Stimulated activated CD8-positive, alpha-beta memory T cell treated with anti-CD3 and anti-CD28 coated beads, Interleukin-12 subunit alpha, Interleukin-12 subunit beta, amount 100 ng/mL, for 1 hour (primary cell): ENCODE measurements at places on chromosomes 11 and 22.

GRCh38 chr11:123258877-123259276 lies 63.8 kb upstream of the CLMP start:
- DNase-seq, result no peak

DNA sequence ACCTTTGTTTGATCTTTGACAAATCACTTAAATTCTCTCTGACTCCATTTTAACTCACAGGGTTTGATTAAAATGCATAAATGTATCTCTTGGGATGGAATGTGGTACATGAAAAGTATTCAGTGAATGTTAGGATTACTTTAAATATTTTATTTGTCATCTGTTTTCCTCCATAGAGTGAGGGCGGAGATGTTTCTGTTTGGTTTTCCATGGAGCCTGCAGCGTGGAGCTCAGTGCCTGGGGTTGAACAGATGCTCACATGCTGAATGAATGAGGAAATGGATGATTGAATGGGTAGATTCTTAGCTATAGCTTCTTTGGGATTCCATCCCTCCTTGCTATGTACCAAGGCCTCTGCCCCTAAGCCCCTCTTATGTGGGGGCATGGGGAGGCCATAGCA lies 10.0 kb downstream of the TSPAN18 start:
- no peak for DNase-seq

DNA sequence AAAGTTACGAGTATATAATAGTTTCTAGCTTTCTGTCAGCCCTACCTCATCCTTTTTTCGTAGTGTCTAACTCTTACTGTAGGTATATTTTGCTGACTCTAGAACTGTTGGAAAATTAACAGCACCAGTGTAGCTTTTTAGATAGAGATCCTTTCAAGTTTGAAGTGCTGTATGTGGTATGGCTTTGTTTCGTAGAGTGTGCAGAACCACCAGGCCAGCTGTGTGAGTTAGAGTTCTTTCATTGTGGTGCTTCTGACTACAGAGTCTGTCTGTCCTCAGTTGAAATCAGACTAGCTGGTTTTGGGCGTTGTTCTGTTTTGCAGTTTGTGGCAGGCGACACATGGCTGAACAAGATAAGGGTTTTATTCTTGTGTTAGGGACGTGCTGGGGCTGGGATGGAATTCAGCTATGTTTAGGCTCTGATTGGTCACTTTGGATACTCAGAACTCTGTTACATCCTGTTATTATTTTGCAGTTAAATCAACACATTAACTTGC lies 3.2 kb downstream of the ARHGEF12 start:
- DNase-seq, result no peak

- no peak for DNase-seq
These were observed 49.3 kb upstream of the MPPED2 start for GRCh38 chr11:30635401-30635989.

- no peak for DNase-seq
These were observed 33.6 kb upstream of the GNB1L start for GRCh38 chr22:19888131-19888746.

DNA sequence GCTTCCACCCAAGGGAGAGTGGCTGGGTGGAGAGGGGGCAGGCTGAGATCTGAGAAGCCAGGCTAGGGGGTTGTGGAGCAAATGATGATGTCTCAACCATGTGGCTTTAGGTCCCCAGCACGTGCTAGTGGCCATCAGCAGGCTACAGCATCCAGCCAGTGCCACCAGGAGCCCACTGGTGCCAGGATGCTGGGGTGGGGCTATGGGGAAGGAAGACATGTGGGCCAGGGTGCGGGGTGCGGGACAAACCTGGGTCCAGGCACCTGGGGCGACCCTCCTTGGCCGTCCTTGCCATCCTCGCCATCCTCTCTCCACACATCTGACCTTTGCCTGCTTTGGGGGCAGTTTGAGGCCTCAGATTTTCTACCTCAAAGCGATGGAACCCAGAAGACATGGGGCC lies 104.3 kb downstream of the KCNQ1 start:
- no peak for DNase-seq

GRCh38 chr11:76623171-76623883 lies 47.2 kb downstream of the LRRC32 start:
- DNase-seq, result no peak

- DNase-seq, result no peak
These were observed 517.8 kb downstream of the MIAT start for GRCh38 chr22:27175021-27175838.

DNA sequence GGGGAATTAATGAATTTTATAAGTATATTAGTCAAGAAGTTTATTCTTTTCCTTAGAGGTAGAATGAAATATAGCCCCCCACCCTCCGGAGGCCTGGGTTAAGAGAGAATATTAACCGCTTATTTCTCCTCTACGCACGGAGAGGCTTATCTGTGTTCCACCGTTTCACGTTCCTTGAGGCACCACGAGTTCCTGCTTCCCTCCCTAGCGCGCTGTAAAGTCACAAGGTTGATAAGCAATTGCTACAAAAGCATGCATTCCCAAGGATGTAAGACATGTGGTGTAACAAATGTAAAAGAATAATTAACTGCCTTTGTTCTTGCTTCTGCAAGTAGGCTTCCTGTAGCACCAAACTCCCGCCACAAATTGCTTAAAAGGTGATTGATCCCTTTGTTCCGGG lies 1.5 kb upstream of the ANKRD42 start:
- DNase-seq, result no peak

DNA sequence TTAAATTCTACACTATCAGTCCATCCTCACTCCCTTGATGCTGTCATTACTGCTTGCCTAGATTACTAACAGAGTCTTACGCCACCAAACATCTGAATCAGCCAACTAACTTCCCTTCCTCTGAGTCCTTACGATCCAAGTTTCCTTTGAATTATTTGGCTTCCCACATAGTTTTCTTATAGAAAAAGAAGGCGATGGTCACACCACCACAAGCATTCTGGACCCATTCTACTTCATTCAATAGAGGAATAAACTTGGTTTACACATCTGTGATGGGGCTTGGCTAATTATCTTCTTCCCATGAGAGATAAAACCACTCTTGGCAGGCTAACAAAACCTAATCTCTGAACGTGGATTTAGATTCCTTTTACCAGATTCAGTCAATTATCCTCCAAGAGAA lies 35.0 kb downstream of the INTS4 start:
- no peak for DNase-seq

DNA sequence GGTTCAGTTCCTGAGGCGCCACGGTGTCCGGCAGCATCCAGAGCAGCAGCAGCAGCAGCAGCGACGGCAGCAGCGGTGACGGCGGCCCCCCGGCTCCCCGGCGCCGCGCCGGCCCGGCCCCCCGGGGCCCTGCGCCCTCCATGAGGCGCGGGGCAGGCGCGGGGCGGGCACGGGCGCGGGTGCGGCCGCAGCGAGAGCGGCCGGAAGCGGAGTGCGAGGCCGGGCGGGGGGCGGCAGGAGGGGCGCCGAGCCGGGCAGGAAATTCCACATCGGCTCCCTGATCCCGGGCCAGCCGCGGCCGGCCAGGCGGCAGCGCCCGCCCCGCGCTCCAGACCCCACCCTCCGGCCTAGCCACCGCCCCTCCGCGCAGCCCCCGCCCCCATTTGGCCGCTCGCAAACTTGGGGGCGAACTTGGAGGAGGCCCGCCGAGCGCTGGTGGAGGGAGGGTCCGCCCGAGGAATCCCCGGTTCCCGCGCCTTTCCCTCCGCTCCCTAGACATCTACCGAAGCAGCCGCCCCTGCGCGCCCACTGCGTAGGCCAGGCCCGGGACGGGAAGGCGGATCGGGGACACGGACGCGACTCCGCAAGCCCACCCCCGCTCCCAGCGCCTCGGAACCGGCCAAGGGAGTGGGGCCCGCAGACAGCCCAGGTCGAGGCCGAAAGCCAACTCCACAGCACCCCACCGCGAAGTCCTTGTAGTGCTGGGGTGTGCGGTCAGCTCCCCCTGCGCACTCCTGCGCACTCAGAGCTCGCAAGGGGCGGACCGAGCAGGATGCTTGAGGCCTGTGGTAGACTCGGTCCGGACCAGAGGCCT lies at the start of gene SCARF2:
TSS of gene SCARF2 (minus strand) at position 213 of the 814 bp plus-strand sequence. CDS start at position 142, 71 bp downstream.
- no peak for DNase-seq

- no peak for DNase-seq
These were observed 7.5 kb upstream of the WEE1 start for GRCh38 chr11:9565822-9566560.

DNA sequence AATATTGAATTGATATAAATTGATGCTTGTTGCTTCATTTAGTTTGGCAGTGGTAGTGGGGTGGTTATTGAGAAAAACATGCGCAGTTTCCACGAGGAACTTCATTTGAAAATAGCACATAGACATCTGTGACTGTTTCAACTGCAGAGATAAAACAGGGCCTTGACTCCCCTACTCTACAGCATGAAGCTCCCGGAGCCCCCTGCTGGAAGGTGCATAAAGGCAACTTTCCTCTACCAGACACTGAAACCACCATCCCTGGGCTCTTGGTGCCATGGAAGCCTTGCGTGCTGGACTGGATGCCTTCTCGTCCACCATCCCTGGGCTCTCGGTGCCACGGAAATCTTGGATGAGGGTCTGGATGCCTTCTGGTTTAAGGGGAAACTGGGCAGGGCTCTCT lies 195.9 kb downstream of the CSNK2A3 start:
- peak; percentile 32 for DNase-seq

DNA sequence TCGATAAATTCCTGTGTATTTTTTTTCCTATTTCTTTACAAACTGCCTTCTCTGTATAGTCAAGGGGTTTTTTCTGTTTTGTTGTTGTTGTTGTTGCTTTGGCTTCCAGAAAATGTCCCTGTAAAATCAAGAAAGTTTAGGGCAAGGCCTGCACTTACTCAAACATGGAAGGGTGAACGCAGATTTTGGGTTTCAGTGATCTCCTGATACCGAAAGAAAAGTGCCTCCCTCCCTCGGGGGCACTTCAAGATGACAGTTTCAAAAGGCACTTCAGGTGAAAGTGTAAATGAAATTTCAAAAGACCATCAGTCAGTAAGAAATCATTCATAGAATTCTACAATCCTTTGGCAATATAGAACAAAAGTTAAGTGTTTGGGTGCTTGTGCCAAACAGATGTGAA lies 43.4 kb upstream of the TMPRSS4 start:
- DNase-seq, result no peak

- DNase-seq, result no peak
These were observed 89.4 kb downstream of the CD44 start for GRCh38 chr11:35228328-35228725.

DNA sequence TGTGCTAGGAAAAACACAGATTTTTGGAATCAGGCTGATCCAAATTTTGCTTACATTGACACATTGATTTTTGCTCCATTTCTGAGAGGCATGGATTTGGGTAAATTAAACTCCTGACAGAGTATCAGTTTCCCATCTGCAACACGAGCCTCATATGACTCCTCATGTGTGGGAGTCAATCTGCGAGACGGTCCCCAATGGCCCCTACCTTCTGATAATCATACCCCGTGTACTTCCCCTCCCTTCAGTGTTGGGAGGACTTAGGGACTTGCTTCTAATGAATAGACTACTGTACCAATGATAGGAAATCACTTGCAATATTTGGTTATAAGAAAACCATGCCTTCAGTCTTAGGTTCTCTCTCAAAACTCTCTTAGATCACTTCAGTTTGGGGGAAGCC lies 302.7 kb downstream of the ETS1 start:
- DNase-seq, result no peak

DNA sequence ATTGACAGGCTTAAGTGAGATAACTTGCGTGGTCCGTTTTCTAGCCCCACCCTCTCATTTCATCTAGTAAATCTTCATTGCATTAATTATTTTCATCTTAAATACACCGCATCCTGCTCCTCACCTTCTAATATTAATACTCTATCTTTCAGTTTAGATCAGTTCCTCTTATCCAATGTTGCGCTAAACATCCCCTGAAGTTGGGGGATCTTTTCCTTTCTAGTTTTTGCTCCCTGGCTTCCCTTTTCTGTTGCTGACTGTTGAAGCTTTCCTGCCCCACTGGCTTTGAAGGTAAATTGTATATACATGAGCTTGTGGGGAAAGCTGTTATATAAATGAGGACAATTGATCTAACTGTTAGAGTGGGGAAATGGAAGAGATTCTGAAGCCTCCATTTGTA lies 7.2 kb downstream of the CAT start:
- DNase-seq, result no peak

DNA sequence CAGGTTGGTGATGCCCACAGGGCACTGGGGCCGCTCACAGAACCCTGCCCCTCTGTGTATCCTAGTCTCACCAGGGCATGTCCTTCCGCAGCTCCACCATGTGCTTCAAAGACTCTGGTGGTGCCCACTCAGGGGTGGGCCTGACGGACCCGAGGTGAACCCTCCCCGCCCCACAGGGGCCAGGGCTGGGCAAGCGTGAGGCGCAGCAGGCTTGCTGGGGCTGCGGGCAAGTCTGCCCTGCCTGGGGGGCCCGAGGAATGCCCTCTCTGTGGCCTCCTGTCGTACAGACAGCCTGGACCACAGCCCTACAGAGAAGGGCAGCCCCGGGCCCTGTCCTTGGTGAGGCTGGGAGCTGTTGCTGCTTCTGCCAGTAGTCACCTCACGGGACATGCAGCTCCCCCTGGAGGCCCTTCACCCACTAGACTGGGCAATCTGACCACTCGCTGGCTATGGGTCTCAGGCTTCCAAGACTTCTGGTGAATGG lies 40.2 kb downstream of the TBX1 start:
- DNase-seq, result no peak

- DNase-seq, result no peak
These were observed 28.4 kb downstream of the FADS3 start for GRCh38 chr11:61862714-61863547.

GRCh38 chr11:114257621-114258558 lies 38.3 kb upstream of the NNMT start:
- no peak for DNase-seq

GRCh38 chr11:6307876-6308275 lies 12.4 kb downstream of the CAVIN3 start:
- no peak for DNase-seq

DNA sequence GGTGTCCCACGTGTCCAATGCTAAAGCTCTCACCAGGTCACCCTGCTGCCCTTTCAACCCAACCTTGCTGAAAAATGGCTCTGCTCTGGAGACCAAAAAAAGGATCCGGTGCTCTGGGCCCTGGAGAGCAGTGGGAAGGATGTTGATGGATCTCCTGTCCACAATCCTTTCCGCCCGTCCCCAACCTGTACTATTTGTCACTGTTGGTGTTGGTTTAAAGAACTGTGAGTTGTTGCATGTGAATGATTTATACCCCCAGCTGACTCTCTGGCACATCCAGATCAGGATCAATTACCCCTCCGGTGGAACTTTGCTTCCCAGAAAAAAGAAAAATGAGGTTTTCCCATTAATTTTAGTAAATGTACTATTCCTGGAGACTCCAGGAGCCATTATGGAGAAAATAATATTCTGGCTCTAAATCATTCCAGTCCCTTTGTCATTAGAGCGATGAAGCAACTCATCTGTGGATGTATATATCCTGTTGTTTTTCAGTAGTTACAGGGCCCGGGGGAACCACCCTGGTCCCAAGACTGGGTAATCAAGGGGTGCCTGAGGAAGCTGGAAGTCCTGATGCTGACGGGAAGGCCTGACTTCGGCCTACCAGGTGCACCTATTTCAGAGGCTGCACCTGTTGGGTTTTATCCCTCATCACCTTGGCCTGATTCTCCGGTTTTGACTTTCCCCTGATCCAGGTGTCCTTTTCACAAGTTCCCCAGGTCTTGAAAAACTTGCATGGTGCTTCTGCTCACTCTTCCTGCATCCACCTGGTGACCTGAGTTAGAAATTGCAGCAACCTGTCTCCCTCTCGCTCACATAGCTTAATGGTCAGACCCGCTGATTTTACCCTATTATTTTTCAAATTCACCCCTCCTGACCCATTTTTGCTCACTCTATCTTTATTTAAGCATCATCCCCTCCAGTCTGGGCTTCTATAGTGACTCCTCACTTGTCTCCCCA lies 209.2 kb upstream of the SEZ6L start:
- DNase-seq, result no peak

GRCh38 chr11:126639692-126640091 lies 284.2 kb downstream of the ST3GAL4 start:
- DNase-seq, result no peak
